Ureter (tissue), 1 donor: ENCODE measurements at places on chromosomes 16 and 17. TPM values are rescaled to one million over a fixed set of nuclear protein-coding genes. Genes with fewer than 3 reads are reported as not detected.

GRCh38 chr17:43931062-43931571 lies 11.2 kb downstream of the PPY start:
- no peak for DNase-seq

- no peak for DNase-seq
Measured at GRCh38 chr16:30022887-30023286, at the start of gene C16orf92. Gene C16orf92, plus strand, starts transcription at chr16:30023198. Its CDS starts 143 bp downstream, at chr16:30023341.

DNA sequence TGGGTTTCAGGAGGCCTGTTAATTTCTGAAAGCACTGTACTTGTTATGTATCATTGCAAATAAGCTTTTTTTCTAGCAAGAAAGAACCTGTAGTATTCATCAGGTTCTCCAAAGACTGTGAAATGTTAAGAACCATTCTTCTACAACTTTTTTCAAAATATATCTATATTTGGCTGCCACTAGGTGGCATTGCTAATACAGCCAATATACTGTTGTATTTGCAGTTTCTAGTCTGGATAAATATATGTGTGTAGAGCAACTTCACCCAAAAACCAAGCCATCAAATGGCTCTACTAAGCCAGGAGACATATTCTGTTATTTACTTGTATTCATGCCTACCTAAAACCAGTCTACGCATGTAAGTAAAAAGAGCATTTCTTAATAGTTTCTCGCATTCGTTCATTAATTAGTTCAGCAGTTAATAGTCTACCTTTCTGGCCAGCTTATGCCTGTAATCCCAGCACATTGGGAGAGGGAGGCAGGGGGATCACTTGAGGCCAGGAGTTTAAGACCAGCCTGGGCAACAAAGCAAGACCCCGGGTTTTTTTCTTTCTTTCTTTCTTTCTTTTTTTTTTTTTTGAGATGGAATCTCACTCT lies 39.5 kb downstream of the VMP1 start:
- DNase-seq, result no peak

- DNase-seq, result no peak
Measured at GRCh38 chr16:81239367-81240121, 1.1 kb downstream of the BCO1 start.

GRCh38 chr17:47199627-47200324 lies 9.4 kb upstream of the MYL4 start:
- DNase-seq, result no peak

DNA sequence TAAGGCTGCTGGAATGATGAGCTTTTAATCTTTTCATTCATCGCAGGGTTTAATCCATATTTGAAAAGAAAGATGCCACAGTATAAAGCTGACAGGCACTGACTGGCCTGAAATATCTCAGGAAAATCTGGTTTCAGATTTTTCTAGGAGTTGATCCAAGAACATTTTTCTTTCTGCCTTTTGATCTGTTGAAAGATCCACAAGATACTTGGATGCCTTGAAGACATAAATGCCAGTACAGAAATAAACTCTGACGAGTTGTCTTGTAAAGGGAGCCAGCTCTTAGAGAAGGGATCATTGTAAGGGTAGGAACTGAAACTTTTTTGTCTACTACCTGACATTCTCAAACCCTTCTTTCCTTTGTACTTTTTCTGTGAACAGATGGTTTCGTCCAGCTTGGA lies 25.4 kb upstream of the KRT20 start:
- no peak for DNase-seq

DNA sequence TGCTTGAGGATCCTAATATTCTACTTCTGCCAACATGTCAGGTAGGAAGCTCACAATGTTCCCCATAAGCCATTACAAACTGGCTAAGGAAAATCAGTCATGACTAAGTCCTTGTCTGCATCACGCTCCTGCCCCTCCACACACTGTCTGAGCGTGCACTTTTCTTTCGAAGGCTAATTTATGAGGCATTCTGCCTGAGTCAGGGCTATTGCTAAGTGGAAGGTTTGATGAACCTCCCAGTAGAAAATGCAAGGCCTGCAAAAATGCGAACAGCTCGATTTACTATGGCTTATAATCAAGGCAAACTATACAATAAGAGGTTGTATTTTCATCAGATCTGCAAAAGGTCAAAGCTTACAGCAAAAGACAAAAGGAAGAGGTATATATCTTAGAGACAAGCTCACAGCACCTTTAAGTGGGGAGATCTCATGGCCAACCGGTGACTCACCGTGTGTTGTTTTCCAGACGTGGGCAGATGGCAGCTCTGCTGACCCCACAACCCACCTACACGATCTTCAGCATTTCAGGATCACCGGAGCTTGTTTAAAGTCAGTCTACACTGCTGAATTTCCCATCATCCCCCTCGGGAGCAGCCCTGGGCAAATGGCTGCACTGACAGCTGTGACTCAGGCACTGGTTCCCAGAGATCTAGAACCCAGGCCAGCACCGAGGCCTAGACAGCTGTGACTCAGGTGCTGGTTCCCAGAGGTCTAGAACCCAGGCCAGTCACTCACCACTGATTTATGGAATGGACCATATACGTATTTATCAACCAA lies 26.1 kb downstream of the MEAK7 start:
- DNase-seq, result no peak

- DNase-seq, result peak; percentile 33
Measured at GRCh38 chr17:57670769-57671569, 74.1 kb downstream of the CCDC182 start.

DNA sequence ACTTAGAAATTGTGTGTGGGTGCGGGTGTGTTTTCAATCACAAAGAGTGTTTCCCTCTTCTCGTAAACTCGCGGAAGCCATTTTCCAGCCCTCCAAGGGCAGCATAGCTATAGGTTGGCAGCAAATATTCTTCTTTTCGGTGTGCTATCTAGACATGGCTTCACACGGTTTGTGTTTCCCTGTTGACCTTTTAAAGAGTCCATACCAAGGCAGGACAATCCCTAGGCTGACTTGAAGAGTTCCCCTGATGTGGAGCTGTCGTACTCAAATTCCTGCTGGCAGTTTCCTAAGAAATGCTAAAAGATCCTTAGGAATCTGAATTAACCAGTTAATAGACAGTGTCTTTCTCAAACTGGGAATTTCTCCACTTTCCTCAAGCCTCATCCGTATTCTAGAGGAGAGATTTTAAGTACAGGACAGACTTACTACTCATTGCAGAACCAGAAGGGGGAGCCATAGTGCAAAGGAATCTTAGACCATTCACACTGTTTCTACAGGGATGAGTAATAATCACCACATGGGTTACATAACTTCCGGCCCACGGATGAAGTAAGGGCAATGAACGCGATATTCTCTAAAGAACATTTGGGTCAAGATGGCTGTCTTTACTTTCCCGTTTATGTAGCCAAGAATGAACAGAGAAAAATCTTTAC lies 288.6 kb upstream of the ELAC2 start:
- DNase-seq, result no peak

- peak; percentile 61 for DNase-seq
Measured at GRCh38 chr16:84643674-84644073, 4.6 kb upstream of the KLHL36 start.

GRCh38 chr17:12406623-12407215 lies 259.0 kb upstream of the MYOCD start:
- DNase-seq, result no peak

DNA sequence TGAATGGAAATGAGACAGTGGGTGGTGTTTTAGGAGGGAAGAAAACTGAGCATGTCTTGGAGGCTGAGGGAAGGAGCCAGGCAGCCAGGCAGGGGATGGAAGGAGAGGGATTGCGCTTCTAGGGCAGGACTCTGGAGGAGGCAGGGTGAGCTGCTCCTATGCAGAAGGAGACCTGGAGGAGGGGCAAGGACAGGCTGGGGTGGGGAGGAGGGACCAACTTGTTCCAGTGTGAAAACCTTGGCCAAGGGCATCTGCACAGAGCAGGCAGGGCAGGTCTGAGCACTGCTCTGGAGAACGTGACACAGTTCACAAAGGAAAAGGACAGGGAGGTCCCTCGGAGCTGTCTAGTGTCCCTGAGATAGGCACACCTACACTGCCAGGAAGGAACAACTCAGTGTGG lies 5.5 kb downstream of the GALK1 start:
- no peak for DNase-seq

DNA sequence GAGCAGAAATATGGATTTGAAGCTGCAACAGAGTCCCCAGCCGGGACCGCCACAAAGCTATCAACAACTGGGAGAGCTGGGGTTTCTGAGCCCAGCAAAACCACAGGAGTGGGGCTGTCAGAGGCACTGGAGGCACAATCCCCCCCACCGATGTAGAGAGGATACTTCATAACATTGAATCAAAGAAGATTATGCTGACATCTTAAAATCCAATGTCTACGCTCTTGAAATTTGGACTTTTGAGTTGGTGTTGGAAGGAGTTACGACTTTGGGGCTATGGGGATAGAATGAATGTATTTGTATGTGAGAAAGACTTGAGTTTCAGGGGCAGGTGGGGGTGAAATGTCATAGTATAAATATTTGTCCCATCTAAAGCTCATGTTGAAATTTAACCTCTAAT lies 1121.6 kb upstream of the CDH8 start:
- no peak for DNase-seq

The SLC13A2 gene
- total RNA-seq, result 0.62 TPM

The NT5C gene
- 81.6 TPM for total RNA-seq

The RGS11 gene
- total RNA-seq, result 4.5 TPM

The PPP1R27 gene
- total RNA-seq, result not detected

The HBA2 gene
- total RNA-seq, result 88.0 TPM

The CMC2 gene
- total RNA-seq, result 45.6 TPM

The CCL13 gene
- total RNA-seq, result 2.1 TPM

The KRT12 gene
- total RNA-seq, result not detected

The OSGIN1 gene
- 5.9 TPM for total RNA-seq

The CACNG3 gene
- total RNA-seq, result not detected

The SMPD3 gene
- 1.6 TPM for total RNA-seq
